ENCODE measurements at places on chromosomes 1 and 21.

DNA sequence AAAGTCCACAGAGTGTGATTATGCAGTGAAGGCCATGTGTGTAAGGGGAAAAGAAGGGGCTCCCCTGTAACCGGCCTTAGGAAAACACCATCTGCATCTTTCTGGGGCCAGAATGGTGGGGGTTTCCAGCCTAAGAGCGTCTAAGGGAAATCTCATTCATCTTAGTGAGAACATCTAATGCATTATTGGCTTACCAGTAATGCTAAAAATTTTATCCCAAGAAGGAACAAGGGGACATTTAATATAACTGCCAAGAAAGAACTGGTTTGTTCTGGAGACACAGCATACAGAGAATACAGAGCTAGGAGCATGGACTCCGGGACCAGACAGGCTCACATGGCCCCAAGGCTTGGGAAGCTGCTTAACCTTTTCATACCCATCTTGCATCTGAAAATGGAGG, 58.3 kb upstream of the DSCAM start:
- DNase-seq, result peak; percentile 49

GRCh38 chr1:107198561-107198960, 57.7 kb downstream of the NTNG1 start:
- DNase-seq, result peak; percentile 51

DNA sequence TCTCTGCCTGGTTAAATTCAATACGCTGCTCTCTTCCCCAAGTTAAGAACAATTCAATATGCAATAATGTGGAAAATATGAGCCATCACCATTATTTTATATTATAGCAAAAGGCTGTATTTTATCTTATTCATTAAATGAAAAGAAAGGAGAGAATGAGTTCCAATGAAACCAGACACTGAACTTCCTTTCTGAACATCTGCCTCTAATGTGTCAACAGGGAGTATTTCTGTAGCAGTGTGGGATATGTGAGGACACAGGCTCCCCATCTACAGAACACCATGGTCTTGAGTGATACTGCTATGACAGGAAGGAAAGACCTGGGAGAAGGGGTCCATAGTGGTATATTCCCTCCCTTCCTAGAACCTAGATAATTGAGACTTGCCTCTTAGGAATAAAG, 46.3 kb downstream of the CASQ2 start:
- no peak for DNase-seq

- DNase-seq, result no peak
These were observed 9.9 kb upstream of the NADK start for GRCh38 chr1:1788136-1788535.

DNA sequence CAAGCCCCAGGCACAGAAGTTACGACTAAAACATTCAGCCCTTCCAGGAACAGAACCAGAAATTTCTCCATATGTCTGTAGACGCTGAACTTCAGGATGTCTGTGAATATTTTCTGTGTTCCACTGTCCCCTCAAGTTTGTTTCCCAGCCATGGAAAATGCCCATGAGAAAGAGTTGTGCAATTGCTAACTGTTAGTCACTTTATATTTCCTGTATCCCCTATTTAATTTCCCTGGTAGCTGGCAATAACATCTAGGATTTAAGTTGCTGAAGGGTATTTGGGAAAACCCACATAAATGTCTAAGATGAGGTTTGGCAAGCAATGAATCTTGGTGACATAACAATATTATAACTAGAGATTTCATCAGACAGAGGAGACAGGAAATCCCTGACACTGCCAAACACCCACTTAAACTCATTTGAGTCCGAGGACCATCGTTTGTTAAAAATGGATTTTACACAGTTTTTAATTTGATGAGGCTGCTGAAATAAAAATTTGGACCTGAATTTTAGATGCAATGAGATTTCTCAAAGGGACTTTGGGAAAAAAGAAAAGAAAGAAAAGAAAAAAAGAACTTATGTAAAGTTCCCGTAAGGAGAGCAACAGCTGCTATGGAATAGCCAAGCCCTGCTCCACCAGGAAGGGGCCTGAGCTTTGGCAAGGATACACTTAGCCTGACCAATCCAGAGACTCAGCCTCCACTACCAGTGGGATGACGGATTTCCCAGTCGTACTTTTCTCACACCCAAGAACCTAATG, 21.8 kb upstream of the ERRFI1 start:
- DNase-seq, result no peak

DNA sequence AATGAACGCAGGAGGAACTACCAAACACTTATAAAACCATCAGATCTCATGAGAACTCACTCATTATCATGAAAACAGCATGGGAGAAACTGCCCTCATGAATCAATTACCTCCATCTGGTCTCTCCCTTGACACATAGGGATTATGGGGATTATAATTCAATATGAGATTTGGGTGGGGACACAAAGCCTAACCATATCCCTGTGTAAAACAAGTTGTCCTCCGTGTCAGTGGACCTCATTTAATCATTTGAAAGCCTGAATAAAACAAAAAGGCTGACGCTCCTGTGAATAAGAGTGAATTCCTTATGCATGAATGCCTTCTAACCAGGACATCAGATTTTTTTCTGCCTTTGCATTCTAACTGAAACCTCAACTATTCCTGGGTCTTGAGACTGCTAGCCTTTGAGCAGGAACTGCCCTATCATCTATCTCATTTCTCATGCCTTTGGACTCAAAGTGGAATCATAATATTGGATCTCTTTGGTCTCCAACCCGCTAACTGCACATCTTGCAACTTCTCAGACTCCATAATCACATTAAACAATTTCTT, 648.8 kb downstream of the ADGRL2 start:
- DNase-seq, result no peak

DNA sequence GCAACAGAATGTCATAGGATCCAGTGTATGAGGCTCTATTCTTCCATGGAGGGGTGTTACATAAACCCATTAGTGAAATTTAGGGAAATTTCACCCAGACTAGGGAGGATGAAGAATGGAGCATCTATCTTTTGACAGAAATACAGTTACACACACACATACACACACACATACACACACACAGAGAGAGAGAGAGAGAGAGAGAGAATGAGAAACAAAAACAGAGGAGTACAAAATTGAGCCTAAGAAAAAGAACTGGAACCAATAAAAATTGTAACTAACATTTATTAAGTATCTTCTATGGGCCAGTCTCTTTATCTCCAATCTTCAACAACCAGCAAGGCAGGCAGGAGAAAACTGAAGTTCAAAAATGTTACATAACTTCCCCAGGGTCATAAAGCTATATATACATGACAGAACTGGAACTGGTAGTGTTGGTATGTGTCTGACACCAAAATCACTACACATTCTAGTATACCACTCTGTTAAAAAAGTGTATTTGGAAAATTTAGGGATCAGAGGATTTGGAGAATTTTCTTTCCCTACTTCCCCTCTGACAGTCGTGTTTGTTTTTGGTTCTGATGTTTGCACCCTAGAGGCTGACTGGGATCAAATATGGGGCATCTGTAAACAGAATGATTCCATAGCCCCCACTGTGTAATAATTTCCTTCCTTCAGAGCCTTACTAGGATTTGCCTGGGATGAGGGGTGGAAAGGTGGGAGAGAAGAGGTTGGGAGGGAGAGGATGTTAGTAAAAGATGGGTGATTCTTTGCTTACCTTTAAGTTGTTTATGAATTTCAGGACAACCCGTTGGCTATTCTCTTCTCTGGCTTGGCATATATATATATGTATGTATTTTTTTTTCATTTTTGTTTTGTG, 1.0 kb upstream of the ZFYVE9 start:
- peak; percentile 28 for DNase-seq

DNA sequence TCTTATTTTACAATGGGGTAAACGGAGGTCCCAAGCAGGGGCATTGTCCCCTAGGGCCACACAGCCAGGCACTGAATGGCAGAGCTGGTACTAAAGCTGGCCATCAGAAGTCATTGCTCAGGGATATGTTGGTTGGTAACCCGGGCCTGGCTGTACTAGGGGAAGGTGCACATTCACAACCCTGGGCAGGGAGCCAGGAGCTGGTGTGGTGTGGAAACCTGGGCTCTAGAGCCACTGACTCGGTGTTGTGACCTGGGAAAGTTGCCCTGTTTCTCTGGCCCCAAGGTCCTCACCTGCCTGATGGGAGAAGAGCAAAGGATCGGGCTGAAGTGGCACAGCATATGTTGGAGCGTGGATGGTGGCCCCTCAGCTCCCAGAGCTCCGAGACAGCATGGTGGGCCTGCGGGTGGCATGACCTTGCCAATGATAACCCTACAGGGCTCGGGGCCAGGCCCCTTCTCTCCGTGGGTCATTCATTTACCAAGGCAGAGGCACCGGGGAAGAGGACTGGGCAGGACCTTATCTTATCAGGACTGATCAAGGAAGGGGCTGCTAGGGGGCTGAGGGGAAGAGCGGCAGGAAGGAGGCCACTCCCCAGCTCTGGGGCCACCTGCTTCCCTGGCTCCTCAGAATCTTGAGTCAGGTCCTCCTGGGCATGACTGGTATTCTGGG, 274.1 kb downstream of the TRABD2B start:
- no peak for DNase-seq

GRCh38 chr1:207981976-207982375, 71.1 kb upstream of the CD34 start:
- DNase-seq, result no peak

- DNase-seq, result no peak
These were observed 176.2 kb downstream of the IGSF21 start for GRCh38 chr1:18283601-18284385.

- no peak for DNase-seq
These were observed 13.4 kb downstream of the RCSD1 start for GRCh38 chr1:167643441-167643840.

GRCh38 chr1:167755654-167756053, 33.9 kb downstream of the MPZL1 start:
- DNase-seq, result peak; percentile 88

- DNase-seq, result no peak
These were observed 127.9 kb upstream of the CACYBP start for GRCh38 chr1:174871886-174872285.

GRCh38 chr1:113846391-113847035, 25.0 kb downstream of the PTPN22 start:
- DNase-seq, result no peak

- no peak for DNase-seq
These were observed 6.2 kb downstream of the COQ8A start for GRCh38 chr1:226946285-226946684.

DNA sequence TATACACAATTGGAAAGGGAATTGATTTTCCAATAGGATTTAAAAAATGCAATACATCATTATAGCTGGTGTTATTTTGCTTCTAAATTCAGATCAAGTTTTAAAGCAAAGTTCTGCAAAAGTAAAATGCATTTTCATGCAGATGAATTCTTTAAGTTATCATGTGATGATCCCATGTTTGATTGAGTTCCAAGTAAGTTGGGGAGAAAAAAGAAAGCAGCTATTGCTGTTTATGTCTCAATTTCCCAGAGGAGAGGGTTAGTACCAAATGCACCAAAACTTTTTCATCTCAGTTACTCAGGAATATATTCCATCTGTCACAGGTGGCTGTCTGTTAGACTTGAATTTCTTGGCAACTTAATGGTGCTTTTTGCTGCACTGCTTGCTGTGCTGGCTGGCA, 29.7 kb downstream of the HSPA13 start:
- no peak for DNase-seq

DNA sequence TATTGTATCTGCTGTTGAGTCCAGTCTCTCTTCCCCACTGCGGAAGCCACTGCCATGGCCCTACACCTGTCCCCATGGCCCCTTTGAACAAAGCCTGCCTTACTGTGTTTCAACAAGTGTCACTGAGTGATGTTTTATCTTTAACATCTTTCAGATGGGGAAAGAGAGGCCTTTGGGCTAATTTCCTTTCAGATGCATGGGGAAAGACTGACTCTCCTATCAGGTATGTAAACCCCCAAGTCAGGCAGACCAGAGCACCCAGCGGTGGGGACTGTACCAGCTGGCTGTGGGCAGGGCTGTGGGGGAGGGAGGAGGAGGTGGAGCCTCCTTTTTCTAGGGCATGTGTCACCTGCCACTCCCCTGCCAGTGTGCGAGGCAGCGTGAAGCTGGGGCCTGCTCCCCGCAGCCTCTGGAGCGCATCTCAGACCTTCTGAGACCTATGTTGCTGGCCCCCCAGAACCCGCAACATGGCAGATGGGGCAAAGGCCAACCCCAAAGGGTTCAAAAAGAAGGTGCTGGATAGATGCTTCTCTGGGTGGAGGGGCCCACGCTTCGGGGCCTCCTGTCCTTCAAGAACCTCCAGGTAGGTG, at the start of gene PLA2G2F:
Gene PLA2G2F, plus strand, starts transcription at position 363 of the 590 bp plus-strand sequence. Its CDS starts 105 bp downstream, at position 468.
- DNase-seq, result no peak
